Frontal cortex (tissue), 4 donors: ENCODE measurements at places on chromosomes 2 and 18.

DNA sequence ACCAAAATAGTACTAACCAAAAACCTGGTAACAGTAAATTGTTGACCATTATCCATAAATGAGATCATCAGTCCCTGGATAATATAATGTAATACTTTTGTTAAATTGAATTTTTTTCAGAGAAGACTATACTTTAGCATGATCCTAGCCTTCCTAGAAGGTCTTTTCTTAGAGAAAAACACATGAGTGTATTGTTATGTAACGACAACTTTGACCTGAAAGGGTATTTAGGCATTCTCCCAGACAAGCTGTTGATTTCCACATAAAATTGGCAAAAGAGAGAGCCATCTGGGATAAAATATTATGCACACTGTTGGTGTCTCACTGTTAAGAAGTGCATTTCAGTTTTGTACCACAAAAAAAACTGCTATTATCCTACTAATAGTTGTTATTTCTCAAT, 120.0 kb upstream of the MAPRE2 start:
- DNase-seq, result no peak

GRCh38 chr2:23583467-23583866, 198.5 kb downstream of the KLHL29 start:
- no peak for DNase-seq

DNA sequence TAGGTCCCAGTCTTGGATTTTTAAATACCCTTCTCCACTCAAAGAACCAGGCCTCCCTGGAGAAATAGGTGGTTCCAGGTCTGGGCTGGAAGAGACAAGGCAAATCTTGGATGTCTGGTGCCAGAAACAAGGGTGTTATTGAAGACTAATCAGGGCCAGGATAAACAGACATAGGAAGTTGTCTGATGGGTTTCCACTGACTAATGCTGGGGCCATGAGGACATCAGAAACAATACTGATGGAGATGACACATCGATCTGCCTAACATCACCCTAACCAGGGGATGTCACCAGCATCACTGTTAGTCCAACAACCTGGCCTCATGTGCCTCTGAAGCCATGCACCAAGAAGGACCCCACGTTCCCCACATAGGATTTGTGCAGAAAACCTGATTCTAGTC, 42.5 kb upstream of the GLI2 start:
- DNase-seq, result no peak

- no peak for DNase-seq
Observed at GRCh38 chr2:126799301-126799700, 99.4 kb upstream of the TEX51 start.

DNA sequence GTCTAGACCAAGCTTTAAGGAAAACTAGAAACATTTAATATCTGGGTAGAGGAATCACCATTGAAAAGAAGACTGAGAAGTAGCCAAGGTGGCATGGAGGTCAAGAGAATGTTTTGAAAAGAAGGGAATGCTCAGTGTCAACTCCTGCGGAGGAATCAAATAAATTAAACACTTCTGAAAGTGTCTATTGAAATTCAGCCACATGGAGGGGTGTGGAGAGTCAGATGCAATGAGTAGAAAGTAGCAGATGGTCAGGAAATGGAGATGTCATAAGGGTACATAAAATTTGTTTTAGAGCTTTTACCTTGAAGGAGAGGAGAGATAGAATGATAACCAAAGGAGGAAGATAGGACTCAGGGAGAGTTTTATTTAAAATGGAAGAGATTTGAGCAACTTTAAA, 35.1 kb downstream of the NLRC4 start:
- DNase-seq, result no peak

DNA sequence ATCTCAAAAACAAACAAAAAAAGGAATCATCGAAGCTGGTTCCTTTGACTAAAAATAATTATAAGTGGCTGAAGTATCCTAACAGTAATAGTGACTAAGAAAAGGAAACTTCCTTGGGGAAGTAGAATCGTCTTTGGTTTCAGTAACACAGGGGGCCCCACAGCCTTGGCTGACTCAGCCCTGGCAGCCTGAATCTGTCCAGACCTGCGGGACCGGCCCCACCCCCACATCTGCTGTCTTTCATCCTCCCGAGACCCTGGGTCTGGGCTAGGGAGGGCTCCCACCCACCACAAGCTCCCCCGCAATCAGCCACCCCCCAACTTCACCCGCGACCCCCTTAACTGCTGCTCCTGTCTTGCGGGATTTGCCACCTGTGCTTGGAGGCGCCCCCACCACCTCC, 1452.6 kb upstream of the ACVR2A start:
- DNase-seq, result no peak
